ENCODE measurements at places on chromosomes 2 and 18.

- ATAC-seq, result no peak
Observed at GRCh38 chr2:126855606-126856005, 43.1 kb upstream of the TEX51 start.

DNA sequence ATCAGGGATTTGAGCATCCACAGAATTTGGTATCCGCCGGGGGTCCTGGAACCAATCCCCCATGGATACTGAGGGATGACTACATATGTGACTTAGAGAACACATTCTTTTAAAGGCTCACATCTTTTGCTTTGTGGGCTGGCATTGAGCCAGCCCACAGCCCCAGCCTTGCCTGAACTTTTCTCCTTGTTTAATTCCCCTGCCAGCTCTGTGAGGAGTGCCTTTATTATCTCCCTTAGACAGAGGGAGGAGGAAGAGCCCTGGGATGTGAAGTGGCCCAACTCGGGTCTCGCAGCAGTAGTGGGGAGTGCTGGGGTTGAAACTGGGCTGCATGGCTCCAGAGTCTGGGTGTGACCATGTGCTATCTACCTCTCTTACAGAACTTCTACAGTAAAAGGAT is 7.6 kb downstream of the TTC39C start:
- ATAC-seq, result peak; percentile 53

GRCh38 chr2:206273905-206274304 is 558 bp upstream of the ZDBF2 start:
- ATAC-seq, result no peak

GRCh38 chr2:169131587-169132512 is 62.5 kb downstream of the DHRS9 start:
- ATAC-seq, result peak; percentile 83

DNA sequence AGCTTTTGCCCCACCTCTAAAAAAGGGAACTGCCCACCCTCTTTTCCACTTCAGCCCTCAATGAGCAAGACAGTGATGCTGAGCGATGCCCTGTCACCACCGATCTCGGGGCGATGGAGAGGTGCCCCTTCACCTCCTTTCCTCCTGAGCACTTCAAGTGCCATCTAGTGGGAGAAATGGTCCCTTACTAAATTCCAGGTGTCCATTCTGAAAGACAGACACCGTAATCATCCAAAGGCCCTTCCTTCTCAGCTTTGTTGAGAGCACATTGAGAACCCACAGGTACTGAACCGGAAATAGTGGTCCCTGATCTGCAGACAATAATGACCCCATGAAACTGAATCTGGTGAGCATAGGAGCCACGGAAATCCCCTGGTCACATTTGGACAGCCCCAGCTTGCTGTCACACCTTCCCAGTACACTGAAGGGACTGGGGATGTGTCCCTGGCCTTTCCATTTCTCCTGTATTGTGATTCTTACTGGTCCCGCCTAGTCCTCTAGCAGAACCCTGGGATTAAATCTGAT is 38.5 kb downstream of the KCTD18 start:
- ATAC-seq, result peak; percentile 65

DNA sequence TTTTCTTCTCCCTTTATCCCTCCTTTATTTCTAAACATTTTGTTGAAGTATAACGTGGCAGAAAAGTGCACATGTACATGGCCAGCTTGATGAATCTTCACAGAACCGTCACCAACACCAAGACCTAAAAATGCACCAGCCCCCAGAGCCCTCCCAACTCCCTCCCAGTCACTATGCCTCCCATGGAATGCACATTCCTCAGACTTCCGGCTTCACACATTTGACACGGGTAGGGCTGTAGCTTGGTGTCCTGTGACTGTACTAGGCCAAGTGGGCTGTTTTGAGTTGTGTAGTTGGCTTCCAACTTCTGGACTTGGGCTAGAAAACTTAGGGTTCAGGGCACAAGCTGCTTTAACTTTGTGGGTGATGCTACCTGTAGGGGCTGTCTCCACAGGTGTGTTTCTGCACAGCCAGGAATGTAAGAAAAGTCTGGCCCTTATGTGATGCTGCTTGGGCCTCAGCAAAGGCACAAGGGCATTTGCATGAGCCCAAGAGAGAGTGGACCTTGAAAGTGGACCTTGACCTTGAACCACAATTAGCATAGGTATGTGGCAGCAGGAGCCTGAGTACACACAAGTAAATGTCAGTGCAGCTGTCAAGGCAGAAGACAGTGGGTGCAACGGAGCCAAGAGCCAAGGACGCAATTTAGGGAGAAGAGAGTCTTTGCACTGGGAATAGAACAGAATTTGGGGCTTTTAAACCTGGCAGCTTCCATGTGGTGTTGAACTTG is 78.4 kb downstream of the SEPTIN10 start:
- peak; percentile 14 for ATAC-seq

- no peak for ATAC-seq
Observed at GRCh38 chr18:6561420-6561861, 146.7 kb upstream of the L3MBTL4 start.

DNA sequence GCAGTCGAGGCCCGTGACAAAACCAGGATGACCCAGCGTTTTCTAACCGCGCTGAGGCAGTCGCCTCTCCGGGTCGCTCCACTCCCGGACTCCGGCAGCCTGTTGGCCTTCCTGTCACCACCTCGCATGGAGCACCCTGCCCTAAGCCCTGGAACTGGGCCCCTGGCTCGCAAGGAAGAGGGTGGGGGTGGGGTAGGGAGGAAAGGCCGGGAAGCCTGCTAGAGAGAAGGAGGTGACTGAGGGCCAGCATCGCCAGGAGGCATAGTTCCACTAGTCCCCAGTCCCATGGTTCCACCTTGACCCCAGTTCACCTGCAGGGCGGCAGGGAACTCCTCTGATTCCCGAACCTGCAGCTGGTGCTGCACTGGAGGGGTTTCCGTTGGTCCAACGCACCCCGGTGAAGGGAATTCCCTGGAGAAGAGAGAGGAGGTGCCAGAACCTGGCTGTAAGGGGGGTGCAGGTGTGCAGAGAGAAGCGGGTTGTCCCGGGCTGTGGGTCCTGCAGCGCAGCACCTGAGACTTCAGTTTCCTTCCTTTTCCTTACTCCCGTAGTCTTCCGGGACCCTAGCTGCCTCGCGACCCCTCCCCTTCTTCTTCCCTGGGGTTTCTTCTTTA is 11.8 kb upstream of the EN1 start:
- ATAC-seq, result no peak

- ATAC-seq, result no peak
Observed at GRCh38 chr2:26557244-26557925, 79.5 kb upstream of the OTOF start.

DNA sequence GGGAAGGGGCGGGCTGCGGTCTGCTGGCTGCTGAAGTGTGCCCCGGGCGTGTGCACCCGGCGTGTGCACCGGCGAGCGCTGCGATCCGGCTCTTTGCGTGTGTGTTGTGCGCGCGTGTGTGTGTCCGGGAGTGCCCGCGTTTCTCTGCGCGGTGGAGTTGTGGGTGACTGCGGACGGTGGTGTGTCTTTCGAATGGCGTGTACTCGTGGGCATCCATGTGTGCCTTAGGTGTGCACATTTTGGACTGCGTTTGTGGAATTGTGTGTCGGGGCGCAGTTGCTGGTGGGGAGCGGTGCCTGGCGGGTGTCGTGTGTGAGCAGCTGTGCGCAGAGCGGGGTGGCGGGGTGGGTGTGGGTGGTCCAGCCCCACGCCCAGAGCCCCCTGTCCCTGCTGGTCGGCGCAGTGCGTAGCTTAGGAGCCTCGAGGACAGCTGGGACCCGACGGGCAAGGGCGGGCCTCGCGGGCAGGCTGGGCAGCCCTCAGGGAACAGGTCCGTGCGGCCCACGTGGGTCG is 533 bp downstream of the HPCAL1 start:
- peak; percentile 34 for ATAC-seq

- ATAC-seq, result no peak
Observed at GRCh38 chr2:117726747-117727146, 87.7 kb upstream of the DDX18 start.

All from SK-N-SH treated with all-trans-retinoic acid at 6 μM for 48 hours (cell line).